Fibroblast of lung (primary cell): ENCODE measurements at places on chromosomes 2 and 18. TPM values are rescaled to one million over a fixed set of nuclear protein-coding genes. Genes with fewer than 3 reads are reported as not detected.

The ELOA2 gene
- not detected in 2 replicates for total RNA-seq

The GPR39 gene
- total RNA-seq: 0.26 and 1.3 TPM in 2 replicates

The REG3G gene
- not detected in 2 replicates for total RNA-seq

The ZRANB3 gene
- total RNA-seq: 6.4 and 7.4 TPM in 2 replicates

The IL37 gene
- total RNA-seq: not detected in 2 replicates

GRCh38 chr2:168315331-168316072, 68.1 kb upstream of the STK39 start:
- DNase-seq: no peak

GRCh38 chr2:16302431-16303272, 362.3 kb downstream of the MYCN start:
- no peak for DNase-seq

DNA sequence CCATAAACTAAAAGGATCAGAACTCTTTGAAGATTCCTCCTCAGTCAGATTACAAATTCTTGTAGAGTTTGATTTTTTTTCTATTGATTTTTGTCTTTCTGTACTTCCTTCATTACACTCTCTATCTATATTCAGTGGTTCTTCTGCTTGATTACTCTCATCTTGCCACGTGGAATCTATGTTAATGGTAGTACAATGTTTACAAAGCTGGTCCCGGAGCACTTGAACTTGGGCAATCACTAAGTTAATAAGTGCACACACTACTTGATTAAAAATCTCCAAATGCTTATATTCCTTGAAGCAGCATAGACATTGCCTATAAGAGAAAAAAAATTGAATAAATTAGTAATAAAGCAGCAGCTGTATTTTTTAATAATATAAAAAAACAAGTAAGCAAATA, 65.1 kb downstream of the USP34 start:
- no peak for DNase-seq

GRCh38 chr2:36562973-36563532, 34.9 kb downstream of the FEZ2 start:
- DNase-seq: peak; percentile 39

- no peak for DNase-seq
These were observed 233.4 kb downstream of the AGPS start for GRCh38 chr2:177625744-177626650.

DNA sequence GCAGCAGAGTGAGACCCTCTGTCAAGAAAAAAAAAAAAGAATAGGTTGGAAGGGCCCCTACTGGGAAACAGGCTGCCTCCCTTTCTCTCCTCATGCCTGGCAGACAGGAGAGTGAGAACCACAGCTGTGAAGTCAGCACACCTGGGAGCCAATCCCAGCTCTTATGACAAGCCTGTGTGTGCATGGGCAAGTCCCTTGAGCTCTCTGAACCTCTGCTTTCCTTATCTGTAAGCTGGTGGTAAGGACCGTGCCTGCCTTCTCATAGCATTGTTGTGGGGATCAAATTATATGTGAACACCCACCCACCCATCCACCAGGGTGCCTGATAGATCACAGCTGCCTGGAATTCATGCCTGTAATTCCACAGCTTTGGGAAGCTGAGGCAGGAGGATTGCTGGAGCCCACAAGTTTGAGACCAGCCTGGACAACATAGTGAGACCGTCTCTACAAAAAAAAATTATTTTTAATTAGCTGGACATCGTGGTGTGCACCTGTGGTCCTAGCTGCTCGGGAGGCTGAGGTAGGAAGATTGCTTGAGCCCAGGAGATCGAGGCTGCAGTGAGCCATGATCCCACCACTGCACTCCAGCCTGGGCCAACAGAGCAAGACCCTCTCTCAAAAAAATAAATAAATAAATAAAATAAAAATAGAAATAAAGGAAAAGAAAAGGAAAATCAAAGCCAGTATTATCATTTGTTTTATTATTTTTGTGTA, 66.9 kb upstream of the MCFD2 start:
- DNase-seq: no peak

DNA sequence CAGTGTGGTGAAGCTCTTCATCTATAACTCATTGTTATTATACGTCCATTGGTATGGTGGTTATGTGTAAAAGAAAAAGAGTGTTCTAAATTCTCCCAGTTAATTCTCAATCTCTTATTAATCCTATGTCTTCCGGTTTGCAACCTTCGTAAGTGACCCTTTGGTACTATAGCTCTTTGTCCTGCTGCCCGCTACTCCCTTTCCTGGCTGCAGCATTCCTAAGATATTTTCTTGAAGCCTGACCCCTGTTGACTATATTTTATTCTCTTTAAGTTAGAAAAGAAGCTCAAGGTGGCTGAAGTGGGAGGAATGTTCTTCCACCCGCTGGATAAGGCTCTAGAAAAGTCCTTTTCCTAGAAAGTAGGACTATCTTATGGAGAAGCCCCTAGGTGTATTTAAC, 684.8 kb downstream of the SOCS6 start:
- no peak for DNase-seq

- no peak for DNase-seq
These were observed 84.3 kb upstream of the LTBP1 start for GRCh38 chr2:32862269-32863055.

DNA sequence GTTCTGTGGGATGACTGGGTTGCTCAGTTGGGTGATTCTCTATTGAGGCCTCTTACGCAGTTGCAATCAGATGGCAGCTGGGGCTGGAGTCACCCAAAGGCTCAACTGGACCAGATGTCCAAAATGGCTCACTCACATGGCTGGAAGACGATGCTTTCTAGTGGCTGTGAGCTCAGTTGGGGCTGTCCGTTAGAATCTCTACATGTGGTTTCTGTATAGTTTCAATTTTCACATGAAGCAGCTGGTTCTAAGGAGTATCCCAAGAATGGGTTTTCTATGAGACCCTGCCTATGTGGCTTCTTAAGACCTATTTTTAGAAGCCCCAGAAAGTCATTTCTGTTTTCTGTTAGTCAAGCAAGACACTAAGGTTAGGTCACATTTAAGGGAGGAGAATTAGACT, 4.4 kb downstream of the XRCC5 start:
- DNase-seq: no peak

- no peak for DNase-seq
These were observed 102.0 kb downstream of the HNMT start for GRCh38 chr2:138066139-138066806.

DNA sequence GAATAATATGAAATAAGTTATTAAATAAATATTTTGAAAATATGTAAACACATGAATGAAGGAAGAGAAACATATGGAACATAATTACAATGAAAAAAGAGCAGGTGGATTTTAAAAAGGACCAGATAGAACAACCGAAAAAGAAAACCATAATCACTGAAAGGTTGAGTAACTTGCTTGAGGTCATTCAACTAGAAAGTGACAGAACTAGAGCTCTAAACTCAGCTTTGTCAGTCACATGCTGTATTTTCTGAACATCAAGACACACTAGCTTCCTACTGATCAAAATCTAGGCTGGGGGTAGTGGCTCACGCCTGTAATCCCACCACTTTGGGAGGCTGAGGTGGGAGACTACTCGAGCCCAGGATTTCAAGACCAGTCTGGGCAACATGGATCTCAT, 30.0 kb upstream of the ITGAV start:
- no peak for DNase-seq

GRCh38 chr18:23852236-23853045, 162.1 kb upstream of the TTC39C start:
- DNase-seq: no peak

- no peak for DNase-seq
These were observed 306.1 kb downstream of the CPS1 start for GRCh38 chr2:210862283-210863065.

DNA sequence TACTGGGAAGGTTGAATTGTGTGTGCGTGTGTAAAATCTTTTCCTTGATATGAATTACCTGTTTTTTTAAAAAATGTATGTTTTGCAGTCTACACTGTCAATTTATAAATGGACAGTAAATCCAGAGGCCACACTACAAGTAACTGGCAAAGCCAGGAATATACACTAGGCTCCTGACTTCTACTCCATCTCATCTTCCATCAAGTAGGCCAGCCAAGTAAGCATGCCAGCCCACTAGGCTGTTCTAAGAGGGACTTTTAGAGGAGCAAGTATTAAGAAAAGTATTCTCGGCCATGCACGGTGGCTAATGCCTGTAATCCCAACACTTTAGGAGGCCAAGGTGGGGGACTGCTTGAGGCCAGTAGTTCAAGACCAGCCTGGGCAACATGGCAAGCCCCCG, 13.0 kb upstream of the METAP1D start:
- DNase-seq: no peak

DNA sequence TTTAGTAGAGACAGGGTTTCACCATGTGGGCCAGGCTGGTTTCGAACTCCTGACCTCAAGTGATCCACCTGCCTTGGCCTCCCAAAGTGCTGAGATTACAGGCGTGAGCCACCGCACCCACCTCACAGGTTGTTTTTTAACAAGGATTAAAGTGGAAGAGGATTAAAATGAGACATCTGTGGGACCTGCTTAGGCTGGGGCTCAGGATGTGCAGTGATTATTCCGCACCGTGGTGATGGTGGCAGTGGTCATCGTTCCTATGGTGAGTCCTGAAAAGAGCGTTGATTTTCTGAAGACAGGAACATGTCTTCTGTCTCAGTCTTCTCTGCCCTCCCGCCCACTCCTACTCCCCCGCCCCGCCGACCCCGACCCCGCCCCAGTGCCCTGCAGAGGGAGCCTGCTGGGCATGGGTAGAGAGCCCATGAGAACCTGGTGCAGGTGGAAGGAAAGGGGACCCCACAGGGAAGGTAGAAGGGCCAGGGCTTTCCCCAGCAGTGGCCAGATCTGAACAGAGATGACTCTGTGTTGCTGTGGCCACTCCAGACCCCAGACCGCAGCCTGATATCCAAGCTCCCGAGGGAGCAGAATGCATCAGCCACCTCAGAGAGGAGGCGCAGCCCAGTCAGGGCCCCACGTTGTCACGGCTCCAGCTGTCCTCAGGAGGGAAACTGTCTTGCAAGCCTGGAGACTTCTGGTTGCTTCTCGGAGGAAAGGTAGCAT, 34.5 kb upstream of the FOSL2 start:
- DNase-seq: no peak
